ENCODE measurements at places on chromosomes 12 and 14.

GRCh38 chr12:67676624-67677023, 28.1 kb downstream of the DYRK2 start:
- no peak for DNase-seq

DNA sequence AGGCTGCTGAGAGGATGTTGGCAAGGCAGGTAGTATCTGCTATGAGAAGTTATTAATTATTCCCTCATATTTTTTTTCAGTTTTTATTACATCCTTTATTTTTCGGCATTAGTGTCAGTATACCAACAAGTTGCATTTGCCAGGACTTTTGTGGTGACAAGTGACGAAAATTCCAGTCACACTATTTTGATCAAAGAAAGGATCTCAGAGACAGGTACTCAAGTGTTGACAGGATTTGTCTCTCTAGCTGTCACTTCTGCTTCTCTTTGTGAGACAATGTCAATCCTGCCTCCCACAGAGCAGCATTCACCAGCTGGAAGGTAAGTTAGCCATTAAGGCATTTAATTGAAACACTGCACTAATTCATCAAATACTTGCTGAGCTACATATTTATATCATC, 18.0 kb upstream of the IFNG start:
- no peak for DNase-seq

- DNase-seq = no peak
Observed at GRCh38 chr12:69189378-69189978, 49.9 kb upstream of the CPSF6 start.

DNA sequence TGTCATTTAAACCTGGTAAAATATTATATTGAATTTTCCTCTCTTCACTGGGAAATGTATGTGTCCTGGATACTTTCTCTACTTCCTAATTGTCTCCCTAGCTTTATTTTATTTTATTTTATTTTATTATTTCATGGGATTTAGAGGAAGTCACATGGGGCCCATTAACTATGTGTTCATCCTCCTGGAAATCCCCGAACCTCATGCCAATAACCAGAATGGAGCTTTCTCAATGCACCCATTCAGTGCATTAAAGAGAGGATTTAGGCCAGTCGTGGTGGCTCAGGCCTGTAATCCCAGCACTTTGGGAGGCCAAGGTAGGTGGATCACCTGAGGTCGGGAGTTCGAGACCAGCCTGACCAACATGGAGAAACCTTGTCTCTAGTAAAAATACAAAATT, 1.3 kb upstream of the RPGRIP1 start:
- no peak for DNase-seq

GRCh38 chr14:33755358-33755757, 195.5 kb downstream of the EGLN3 start:
- DNase-seq = no peak

DNA sequence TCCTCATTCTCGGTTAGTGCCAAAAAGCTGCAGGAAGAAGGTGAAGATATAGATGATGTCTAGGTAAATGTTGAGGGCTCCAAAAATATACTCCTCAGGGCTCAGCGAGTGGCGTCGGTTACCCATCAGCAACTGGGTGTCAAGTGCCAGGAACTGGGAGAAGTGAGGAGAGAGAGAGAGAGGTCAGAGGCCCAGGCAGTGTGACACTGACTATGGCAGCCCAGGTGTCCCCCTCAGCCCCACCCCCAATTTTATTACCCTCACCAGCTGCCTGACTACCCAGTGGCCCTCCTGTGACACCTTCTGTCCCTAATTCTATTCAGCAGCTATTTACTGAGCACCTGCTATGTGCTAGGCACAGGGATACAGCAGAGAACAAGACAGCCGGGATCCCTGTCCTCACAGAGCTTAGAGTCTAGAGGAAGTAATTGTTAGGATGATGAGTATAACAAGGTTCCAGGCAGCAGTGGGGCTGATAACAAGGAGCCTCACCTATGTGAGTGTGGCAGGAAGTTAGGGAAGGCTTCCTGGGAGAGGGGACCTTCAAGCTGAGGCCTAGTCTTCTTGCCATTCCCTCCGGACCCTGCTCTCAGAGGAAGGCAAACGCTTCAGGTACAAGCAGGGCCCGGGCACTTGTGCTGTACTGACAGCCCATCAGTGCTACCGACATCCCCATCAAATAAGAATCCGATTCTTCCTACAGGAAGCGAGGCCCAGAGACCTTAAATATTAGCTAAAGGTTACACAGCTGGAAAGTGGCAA, 27.8 kb upstream of the BCDIN3D start:
- DNase-seq = no peak
